ENCODE measurements at places on chromosomes 1 and 21.

DNA sequence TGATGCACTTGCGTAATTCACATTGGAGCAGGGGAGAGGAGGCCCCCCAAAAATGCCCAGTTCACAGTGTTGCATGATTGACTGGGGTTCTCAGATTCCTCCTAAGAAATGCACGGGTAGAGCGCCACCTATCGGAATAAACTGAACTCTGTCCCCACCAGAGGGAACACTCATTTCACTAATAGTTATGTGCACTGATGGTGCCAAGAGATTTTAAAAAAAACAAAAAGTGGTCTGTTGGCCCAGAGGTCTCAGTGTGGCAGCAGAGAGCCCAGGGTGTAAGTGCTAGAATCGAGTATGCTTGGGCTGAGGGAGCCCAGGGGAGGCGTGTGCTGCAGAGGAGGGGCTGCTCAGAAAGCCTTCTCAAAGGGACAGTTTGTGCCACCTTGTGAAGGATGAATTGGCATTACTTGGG lies 6.9 kb downstream of the PINK1 start:
- no peak for DNase-seq

DNA sequence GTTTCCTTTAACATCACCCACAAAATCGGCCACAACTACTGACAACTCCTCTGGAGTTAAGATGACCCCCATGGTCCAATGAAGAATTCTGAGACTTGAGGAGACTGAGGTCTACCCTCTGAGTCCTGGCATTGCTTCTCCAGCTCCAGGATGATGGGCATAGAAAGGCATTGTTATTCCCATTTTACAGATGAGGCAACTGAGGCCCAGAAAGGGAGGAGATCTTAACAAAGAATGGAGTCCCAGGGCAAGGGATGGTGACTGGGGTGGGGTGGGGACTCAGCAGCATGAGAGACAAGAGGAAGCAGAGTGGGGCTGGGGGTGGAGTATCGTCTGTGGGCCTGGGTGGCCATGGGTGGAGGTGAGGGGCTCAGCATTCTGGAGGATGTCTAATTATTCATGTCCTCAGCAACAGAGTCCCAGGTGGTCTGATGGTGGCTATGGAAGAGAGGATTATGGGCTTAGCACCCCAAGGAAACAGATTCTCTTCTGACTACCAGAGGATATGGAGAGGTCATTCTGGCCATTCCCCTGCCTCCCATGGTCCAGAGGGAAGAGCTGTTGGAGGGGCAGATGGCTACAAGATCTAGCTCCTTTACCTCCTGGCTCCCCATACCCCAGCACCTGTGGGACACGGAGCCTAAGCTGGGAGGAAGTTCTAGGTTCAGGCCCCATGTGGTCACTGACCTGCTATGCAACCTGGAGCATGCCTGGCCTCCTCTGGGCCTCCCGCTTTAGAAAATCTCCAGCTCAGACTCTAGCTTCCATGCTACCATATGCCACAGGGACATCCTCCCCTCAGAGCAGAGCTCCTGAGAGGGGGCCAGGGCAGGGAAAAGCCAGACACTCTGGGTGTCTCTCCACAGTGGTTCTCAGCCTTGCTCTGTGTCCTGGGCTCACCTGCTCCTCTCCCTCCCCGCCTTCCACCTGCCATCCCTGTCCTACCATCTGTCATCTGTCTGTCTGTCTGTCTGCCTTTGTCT lies 37.4 kb upstream of the DMBX1 start:
- no peak for DNase-seq

- no peak for DNase-seq
Measured at GRCh38 chr21:37273911-37274690, 7.0 kb upstream of the VPS26C start.

GRCh38 chr1:5724847-5725246 lies 267.4 kb downstream of the NPHP4 start:
- no peak for DNase-seq

GRCh38 chr1:28882009-28882628 lies 32.2 kb upstream of the EPB41 start:
- DNase-seq: peak; percentile 90

GRCh38 chr1:43653339-43653738 lies 3.4 kb downstream of the KDM4A start:
- DNase-seq: peak; percentile 61

DNA sequence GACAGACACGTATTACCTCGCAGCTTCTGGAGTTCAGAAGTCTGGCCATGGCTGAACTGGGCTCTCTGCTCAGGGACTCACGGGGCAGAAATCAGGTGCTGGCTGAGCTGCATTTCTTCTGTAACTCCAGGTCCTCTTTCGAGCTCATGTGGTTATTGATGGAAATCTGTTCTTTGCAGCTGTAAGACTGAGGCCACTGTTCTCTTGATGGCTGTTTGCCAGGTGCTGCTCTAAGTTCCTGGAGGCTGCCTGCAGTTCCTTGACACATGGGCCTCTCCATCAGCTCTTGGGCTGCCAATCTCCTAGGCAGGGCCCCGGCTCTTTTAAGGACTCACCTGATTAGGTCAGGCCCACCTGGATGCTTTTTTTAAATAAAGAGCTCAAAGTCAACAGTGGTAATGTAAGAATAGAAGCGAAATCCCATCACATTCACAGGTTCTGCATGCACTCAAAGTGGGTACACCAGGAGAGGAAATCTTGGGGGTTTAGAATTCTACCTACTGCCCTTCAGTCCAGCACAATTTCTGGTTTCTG lies 139.1 kb downstream of the KAZN start:
- DNase-seq: no peak

GRCh38 chr1:24362982-24363614 lies 43.9 kb downstream of the GRHL3 start:
- DNase-seq: no peak

DNA sequence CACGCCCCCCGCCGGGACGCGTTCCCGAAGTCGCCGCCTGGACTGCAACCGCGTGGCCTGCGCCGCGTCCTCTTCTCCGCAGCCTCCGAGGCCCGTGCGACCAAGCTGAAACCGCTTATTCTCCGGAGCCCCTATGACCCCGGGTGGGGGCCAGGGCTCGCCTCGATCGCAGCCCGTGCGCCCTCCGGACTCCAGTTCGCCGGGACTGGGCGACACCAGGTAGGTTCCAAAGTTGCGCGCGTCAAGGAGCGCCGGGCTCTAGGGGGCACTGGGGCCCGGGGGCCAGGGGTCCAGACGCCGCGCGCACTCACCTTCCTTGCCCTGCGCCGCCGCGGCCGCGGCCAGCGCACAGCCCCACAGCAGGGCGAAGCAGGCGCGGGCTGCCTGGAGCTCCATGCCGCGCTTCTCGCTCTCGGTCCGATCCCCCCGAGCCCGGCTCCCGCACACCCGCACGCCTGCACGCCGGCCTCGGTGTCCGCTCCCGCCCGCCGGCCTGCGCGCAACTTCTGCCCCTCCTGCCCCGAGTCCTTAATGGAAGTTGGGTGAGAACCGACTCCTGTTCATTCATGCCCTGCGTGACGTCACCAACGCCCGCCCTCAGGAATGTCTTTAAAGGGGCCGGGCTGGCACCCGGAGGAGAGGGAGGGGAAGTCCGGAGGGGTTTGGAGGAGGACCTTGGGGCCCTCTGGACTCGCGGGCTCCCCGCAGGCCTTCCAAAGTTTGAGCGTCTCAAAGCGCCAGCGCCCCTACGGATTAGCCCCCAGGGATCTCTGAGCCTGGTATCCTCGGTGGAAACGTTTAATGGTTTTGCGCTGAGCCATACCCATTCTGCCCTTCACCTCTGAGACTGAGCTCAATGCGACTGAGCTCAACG lies at the start of gene EPHA2:
Gene EPHA2, minus strand, starts transcription at position 533 of the 874 bp plus-strand sequence. Its CDS starts 137 bp downstream, at position 396.
- peak; percentile 73 for DNase-seq

- DNase-seq: no peak
Measured at GRCh38 chr1:208772891-208773290, 528.7 kb upstream of the PLXNA2 start.

- no peak for DNase-seq
Measured at GRCh38 chr1:21236178-21236577, 54.1 kb downstream of the ECE1 start.

DNA sequence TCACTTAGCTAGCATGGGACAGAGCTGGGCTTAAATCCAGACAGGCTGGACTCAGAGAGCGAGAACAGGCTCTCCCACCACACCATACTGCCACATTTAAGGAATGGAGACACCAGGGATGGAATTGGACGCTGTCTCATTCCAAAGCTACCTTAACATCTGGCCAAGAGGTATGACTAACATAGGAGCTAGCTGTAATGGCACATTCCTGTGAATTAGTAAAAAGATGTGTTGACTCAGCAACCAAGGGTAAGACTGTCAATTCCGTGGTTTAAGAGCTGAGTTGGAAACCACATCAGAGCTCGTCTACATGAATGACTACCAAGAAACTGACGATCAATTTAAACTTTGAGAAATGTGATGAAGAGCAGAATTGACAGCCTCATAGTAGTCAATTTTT lies 8.3 kb upstream of the TNFRSF9 start:
- DNase-seq: no peak

- DNase-seq: no peak
Measured at GRCh38 chr1:86491171-86491950, 22.6 kb downstream of the CLCA1 start.

- no peak for DNase-seq
Measured at GRCh38 chr1:24926563-24927249, 3.4 kb downstream of the RUNX3 start.

- no peak for DNase-seq
Measured at GRCh38 chr1:186849271-186849671, 20.5 kb downstream of the PLA2G4A start.

GRCh38 chr1:58936973-58937372 lies 153.1 kb upstream of the JUN start:
- no peak for DNase-seq

- DNase-seq: no peak
Measured at GRCh38 chr21:31707499-31707898, 24.4 kb downstream of the SCAF4 start.

DNA sequence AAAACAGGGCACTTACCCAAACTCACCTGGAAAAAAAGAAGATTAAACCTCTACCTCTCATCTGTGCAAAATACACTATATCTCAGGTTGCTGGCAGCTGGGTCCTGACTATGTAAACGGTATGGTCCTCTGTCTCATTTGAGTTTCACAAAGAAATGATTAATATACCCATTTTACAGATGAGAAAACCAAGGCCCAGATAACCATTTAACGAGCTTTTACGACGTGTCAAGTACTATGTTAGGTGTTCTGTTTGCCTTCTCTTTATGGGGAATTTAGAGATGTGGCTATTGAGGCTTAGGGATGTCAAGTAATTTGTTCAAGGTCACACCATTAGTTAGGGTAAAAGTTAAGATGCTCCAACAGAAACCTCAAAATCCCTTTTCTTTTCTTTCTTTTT lies 140.4 kb upstream of the USP24 start:
- no peak for DNase-seq

All from NCI-H526 (cell line).